GM12892 (cell line): ENCODE measurements at places on chromosomes 2 and 18.

GRCh38 chr2:100483895-100484294 lies 13.6 kb downstream of the NMS start:
- DNase-seq = no peak

DNA sequence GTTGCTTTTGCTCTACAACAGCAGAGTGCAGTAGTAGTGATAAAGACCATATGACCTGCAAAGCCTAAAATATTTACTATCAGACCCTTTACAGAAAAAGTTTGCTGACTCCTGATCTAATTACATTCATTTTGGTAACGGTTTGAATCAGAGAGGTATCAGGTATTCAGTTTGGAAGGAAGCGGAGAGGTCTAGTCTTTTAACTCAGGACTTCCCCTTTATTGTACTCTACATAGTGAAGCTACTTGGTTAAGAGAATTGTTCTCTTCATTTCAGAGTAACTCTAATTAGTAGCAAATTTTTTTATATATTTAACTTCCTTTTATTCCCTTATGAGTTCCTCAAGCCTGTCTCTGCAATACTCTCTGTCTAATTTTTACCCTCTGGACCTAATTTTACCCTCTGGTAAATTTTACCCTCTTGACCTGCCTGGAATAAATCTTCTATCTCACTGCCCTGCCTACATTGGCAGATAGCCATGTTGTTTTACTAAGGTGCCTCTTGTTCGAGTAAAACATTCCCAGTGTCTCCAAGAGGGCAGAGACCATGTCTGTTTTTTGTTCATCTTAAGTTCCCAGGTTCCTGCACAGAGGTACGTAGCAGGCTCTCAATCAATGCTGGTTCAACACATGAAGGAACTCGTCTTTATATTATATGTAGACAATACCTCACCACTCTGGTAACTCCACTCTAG lies 170.6 kb downstream of the DNAH6 start:
- no peak for DNase-seq

GRCh38 chr2:48343571-48344440 lies 186.1 kb upstream of the STON1 start:
- DNase-seq = no peak

- no peak for DNase-seq
These were observed 89.6 kb upstream of the NPAS2 start for GRCh38 chr2:100730290-100730868.

GRCh38 chr2:13193900-13194299 lies 477.2 kb downstream of the TRIB2 start:
- DNase-seq = no peak

DNA sequence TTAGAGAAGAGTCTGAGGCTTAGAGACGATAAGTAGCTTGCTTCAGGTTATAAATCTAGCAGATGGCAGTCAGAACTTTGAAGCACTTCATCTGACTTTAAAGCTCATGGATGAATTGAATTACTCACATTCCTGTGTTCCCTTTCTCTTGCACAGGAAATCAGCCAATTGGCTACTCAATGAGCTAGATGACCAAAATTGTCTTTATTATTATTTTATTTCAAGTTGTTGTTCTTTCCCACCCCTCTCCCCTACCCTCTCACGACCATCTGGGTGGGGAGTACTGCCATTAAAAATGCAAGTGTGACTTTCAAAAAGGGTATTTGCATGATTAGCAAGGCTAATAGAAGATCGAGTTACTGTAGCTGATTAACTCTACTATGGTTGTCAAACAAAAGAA lies 491.1 kb downstream of the NR4A2 start:
- DNase-seq = no peak
